ENCODE measurements at places on chromosomes 16 and 17.
A peak's percentile ranks its signal among the peaks of the same experiment; 100 is the strongest.

GRCh38 chr17:1650731-1651558 lies 1.3 kb upstream of the RILP start:
- DNase-seq = no peak

- peak; percentile 50 for DNase-seq
These were observed 194.1 kb upstream of the GSE1 start for GRCh38 chr16:85418978-85419491.

DNA sequence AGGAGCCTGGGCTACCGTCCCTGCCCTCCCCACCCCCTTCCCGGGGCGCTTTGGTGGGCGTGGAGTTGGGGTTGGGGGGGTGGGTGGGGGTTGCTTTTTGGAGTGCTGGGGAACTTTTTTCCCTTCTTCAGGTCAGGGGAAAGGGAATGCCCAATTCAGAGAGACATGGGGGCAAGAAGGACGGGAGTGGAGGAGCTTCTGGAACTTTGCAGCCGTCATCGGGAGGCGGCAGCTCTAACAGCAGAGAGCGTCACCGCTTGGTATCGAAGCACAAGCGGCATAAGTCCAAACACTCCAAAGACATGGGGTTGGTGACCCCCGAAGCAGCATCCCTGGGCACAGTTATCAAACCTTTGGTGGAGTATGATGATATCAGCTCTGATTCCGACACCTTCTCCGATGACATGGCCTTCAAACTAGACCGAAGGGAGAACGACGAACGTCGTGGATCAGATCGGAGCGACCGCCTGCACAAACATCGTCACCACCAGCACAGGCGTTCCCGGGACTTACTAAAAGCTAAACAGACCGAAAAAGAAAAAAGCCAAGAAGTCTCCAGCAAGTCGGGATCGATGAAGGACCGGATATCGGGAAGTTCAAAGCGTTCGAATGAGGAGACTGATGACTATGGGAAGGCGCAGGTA lies 762 bp downstream of the CDK12 start:
- peak; percentile 74 for DNase-seq

GRCh38 chr17:16924696-16925440 lies 47.0 kb downstream of the TNFRSF13B start:
- peak; percentile 26 for DNase-seq

GRCh38 chr16:25073854-25074253 lies 37.7 kb upstream of the LCMT1 start:
- no peak for DNase-seq

GRCh38 chr16:81629034-81629802 lies 149.9 kb upstream of the PLCG2 start:
- DNase-seq = no peak

DNA sequence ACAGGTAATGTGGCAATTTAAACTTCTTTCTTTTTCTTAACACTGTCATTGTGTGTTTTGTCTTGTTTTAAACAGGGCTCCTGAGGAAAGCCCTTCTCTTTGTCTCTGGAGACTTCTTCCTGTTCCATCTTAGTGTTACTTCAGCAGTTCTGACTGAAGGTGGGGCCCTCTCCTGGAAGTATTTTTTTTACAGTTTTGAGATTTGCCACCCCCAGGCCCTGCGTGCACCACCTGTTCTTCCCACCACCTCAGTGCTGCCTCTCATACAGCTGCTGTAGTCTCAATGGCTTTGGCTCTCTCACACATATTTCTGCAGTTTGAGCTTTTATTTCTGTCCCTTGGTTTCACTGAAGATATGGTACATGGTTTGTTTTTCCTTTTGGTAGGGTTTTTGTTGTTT lies 52.5 kb upstream of the ALDH3A1 start:
- DNase-seq = no peak

- no peak for DNase-seq
These were observed 206.1 kb downstream of the ABCC12 start for GRCh38 chr16:47949714-47950113.

DNA sequence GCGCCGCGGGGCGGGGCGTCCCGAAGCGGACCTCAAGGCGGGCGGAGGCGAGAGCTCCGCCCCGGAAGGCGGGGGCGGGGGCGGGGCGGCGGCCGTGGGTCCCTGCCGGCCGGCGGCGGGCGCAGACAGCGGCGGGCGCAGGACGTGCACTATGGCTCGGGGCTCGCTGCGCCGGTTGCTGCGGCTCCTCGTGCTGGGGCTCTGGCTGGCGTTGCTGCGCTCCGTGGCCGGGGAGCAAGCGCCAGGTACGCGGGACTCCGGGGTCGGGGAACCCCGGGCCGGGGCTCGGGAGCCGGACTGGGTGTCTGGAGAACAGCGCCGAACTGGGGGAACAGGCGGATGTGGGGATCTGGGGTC lies at the start of gene TNFRSF12A:
TNFRSF12A (plus strand) TSS at position 122 of the 357 bp plus-strand sequence; CDS start at position 152, 30 bp downstream.
- peak; percentile 95 for DNase-seq

GRCh38 chr17:37570527-37571093 lies 38.6 kb downstream of the SYNRG start:
- peak; percentile 80 for DNase-seq

- DNase-seq = no peak
These were observed 2.8 kb upstream of the NTN3 start for GRCh38 chr16:2468233-2468724.

- DNase-seq = no peak
These were observed 48.8 kb downstream of the PITPNM3 start for GRCh38 chr17:6507535-6507934.

DNA sequence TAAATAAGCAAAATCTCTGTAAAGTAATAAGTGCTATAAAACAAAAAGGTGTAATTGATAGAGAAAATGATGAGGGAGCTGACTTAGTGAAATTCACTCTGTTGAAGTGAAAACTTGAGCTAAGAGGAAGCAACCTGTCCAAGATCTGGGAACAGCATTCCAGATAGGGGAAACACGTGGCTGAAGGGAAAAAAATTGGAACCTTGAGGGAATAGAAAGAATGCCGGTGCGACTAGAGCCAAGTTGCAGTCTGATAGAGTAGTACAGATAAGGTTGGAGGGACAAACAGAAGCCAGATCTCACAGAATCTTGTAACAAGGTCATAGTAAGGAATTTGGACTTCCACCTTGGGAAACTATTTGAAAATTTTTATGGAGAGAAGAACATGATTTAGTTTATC lies 623 bp upstream of the DDX52 start:
- no peak for DNase-seq

GRCh38 chr16:46796764-46797269 lies 34.2 kb downstream of the C16orf87 start:
- no peak for DNase-seq

GRCh38 chr17:38912221-38912813 lies 13.1 kb upstream of the LASP1NB start:
- DNase-seq = peak; percentile 76

DNA sequence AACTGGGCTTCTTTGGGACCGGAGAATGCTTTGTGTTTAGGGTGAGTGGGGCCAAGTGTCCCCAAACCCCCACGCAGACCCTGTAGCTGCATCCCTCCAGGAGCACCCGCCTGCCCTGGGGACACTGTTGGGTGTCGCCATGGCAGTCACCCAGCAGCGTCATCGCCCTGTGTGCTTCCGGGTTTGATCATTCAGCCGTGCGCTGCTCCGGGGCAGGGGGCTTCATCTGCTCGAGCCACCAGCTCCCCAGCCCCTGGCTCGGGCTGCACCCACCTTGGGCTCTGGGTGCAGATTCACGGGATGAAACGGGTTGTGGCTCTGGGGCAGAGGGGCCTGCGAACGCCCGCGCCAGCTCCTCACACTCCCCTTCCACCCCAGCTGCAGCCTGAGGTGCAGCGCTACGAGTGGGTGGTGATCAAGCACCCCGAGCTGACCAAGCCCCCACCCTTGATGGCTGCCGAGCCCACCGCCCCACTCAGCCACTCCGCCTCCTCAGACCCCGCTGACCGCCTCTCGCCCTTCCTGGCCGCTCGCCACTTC lies 13.8 kb upstream of the ATP6V0C start:
- no peak for DNase-seq

DNA sequence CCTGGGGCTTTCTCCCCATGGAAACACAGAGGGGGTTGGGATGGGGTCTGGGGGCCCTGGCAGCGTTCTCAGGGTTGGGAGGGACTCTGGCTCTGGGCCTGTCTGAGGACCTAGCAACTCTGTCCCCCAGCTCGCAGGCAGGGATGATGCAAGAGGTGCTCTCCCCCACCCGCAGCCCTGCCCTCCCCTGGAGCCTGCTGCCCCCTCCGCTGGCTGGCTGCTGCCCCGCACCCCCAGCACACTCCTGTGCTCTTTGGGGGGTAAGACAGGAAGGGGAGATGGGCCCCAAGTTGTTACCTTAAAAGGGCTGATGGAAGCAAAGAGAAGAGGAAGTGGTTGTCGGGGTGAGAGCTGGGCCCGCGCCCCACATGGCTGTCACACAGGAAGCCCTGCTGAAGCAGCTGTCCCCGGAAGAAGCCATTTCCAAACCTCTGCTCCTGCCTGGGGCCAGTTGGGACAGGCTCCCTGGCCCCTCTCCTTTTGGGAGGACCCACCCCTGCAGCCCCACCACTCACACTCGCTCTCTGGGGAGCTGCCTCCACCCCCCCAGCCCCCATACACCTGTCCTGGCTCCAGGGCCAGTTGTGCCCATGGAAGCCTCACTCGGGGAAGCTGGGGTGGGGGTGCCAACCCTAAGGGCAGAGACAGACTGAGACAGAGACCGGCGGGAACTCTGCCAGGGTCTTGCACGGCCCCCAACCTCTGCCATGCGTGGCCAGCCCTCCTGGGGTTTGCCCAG lies 2.5 kb downstream of the CORO1A start:
- DNase-seq = peak; percentile 85

DNA sequence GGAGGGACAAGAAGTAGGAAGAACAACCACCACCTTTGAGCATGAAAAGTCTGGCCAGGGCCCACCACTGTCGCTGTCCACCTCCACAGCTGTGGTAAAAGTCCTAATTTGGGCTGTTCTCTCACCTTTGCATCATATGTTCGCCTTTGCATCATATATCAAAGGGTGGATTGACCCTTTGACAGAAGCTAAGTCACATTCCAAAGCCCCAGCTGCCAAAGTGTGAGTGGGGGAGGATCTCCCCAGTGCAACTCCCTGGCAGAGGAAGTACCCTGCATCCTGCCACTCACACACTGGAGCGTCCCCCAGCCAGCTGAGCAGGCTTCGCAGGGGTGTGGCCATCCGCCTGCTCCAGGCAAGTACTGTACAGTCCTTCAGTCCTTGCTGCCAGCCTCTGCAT lies 12.7 kb upstream of the SPECC1 start:
- DNase-seq = no peak
